Activated naive CD4-positive, alpha-beta T cell (primary cell): ENCODE measurements at places on chromosomes 2 and 18.

GRCh38 chr2:234771980-234772732 lies 179.7 kb upstream of the SH3BP4 start:
- no peak for DNase-seq

DNA sequence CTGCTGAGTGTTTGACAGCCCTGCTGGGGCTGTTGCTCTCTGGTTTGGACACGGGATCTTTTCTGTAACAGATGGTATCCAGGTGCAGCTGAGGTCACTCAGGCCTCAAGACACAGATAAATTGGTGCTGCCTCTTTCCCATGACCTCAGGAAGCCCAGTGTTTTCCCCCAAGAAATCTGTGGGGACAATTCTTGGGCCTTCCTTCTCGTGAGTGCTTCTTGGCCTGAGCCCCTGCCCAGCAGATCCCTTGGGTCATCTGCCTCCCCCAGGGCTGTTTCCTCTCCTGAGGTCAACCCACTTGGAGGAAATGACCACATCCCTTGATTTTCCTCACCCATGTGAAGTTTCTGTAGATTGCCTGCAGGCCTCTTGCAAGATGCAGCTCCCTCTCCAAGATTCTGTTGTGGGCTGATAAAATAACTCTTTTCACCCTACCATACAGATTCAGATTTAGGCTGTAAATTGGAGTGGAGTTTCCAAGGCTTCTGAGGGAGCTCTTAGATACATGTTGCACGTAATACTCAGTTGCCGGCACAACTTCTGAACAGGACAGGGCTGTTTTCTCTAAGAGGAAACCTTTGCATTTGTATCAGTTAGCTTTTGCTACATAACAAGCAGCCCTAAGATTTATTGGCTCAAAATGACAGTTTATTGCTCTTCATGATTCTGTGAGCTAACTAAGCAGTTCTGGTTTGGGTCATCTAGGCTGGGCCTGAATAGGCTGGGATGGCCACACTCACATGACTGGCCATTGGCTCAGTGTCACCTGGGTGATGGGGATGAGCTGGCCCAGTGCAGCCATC lies 13.1 kb downstream of the ZAP70 start:
- DNase-seq: no peak

- no peak for DNase-seq
Observed at GRCh38 chr2:20504174-20504573, 57.3 kb downstream of the RHOB start.

- DNase-seq: no peak
Observed at GRCh38 chr18:12930908-12931307, 16.9 kb upstream of the SEH1L start.

GRCh38 chr2:6750411-6751158 lies 115.1 kb downstream of the CMPK2 start:
- no peak for DNase-seq

GRCh38 chr18:66621816-66622576 lies 18.1 kb upstream of the CDH19 start:
- no peak for DNase-seq

DNA sequence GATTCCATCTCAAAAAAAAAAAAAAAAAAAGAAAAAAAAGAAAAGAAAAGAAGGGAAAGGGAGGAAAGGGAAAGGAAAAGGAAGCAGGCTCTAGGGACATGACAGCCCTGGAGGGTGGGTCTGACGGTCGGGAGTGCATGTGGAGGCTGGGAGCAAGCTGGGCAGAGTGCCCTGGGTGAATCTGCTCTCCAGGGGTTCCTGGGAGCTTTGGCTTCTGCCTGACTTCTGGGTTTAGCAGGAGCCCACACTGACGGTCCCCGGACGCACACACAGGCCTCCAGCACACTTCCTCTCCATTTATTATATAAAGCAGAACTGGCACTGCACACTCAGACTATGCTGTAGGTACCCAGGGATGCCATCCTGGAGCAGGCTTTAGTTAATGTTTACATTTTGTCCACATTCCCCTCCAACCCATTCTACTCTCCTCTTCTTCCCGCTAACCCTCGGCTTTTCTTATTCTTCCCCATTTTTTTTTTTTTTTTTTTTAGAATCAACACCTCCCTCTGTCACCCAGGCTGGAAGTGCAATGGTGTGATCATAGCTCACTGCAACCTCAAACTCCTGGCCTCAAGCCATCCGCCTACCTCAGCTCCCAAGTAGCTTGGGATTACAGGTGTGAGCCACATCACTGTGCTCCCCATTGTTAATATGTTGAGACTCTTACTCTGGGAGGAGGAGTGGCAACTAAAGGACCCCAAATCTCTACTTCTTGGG lies 151.1 kb upstream of the SLC1A4 start:
- DNase-seq: no peak

DNA sequence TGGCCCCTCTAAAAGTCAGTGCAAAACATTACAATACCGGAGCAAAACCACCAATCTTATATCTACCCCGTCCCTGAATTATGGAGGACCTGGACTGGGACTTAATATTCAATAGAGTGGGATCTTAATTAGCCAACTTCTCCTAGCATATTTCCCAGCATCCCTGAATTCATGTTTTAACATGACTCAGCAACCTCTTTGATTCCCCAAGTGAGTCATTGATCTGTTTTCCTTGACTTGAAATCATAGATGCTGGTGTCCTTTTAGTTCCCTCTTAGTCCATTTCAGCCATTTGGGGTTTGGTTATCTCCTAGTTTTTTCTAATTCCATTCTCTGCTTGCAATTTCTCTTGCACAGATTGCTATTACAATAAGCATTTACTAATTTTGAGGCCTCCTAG lies 677.7 kb upstream of the CELF4 start:
- DNase-seq: no peak

- no peak for DNase-seq
Observed at GRCh38 chr2:7847321-7847720, 834.5 kb upstream of the ID2 start.

- DNase-seq: no peak
Observed at GRCh38 chr2:84996909-84997308, 25.9 kb downstream of the KCMF1 start.

GRCh38 chr2:158006961-158007719 lies 94.5 kb upstream of the UPP2 start:
- DNase-seq: no peak

DNA sequence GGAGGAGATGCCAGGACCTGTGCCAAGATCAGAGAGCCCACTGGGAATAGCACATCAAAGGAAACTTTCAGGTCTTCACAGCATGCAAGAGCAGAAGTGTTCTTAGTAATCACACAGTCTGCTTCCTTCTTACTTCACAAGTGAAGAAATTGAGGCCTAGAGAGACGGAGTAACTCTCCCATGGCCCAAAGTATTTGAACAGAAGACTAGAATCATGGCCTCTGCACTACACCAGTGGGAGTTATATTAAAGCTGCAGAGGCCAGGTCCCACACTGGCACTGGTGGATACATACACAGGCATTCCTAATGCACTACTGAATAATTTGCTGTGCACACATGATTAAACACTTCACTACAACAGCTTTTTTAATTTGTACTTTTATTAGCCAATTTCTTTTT lies 107.6 kb upstream of the RMP24 start:
- no peak for DNase-seq
